ENCODE measurements at places on chromosomes 5 and 9.

DNA sequence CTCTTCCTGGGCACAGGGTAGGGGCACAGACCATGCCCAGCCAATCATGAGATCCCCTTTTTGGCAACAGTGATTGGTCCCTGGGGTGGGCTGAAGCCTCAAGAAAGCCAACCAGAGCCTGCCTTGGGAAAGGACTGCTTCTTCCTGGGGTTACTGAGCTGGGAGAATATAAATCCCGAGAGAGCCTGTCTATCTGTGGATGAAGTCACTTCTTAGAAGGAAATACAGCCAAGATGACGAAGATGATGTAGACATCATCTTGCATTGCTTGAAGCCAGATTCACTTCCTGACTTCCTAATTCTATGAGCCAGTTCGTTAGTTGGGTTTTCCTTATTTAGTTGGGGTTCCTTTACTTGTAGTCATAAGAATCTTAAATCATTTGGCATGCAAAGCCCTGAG, 50.1 kb upstream of the PWWP2A start:
- no peak for DNase-seq

GRCh38 chr9:134781591-134782302, 98.9 kb upstream of the FCN2 start:
- DNase-seq, result peak; percentile 5

GRCh38 chr9:68933434-68934328, 80.2 kb downstream of the PRKACG start:
- no peak for DNase-seq

GRCh38 chr5:141547488-141547887, 58.6 kb downstream of the PCDHGC5 start:
- DNase-seq, result no peak

DNA sequence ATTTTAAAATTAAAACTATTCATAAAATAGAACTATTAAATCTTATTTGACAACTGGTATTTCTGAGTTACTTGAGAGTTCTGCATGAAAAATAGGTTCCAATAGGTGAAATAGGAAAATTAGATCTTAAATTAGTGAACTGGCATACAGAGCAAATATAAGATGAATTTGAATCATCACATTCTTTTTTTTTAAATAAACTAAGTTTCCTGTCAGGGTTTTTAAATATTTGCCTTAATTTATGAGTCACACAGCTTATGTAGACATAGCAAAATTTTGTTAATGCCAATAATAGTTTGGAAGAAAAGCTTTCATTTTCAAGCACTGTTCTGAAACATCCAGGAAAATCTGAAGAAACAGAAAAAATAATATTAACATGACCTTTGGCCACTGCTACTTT, 311.7 kb upstream of the HAPLN1 start:
- DNase-seq, result no peak

GRCh38 chr9:74824654-74825053, 63.1 kb downstream of the TRPM6 start:
- no peak for DNase-seq

DNA sequence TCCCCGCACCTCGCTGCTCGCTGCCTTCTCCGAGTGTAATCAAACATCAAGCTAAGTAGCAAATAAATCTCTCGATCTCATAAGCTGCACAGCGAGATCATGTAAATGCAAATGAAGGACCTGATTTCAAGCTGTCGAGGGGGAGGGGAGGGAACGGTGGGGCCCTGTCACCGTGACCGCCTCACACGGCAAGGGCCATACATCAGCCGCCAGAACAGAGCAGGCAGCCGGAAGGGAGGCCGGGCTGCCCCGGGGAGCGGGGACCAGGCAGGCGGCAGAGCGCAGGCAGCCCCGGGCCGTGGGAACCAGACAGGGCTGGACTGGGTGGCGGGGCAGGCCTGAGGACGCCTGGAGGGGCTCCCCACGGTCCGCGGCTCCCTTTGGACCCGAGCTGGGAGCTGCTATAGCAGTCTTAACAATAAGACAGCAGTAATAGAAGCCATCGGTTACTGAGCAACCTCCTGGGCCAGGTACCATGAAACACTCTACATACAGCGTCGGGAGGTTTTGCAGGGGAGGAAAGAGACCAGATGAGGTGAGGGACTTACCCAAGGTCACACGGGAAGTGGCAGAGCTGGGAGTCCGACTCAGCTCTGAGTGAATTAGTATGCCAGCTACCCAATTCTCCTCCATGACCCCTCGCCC, 76.8 kb downstream of the CFAP77 start:
- no peak for DNase-seq

DNA sequence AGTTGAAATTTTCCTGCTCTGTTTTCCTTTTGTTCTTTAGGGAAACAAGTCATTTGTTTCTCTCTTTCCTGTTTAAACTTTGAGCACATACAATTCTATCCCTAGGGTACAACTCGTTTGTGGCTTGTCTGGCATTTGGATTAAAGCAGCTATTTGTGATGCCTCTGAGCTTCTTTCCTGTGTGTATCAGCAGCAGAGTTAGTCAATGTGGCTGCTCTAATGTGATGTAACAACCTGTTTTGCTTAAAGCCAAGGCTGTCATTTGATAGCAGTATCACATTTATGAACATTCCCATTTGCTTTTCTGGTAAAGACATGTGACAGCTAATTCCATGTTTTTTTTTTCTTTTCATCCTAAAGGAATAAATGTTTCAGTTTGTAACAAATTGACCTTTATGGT, 314.3 kb upstream of the CHD1 start:
- no peak for DNase-seq

- DNase-seq, result peak; percentile 35
These were observed 17.7 kb downstream of the RFESD start for GRCh38 chr5:95664204-95664786.

DNA sequence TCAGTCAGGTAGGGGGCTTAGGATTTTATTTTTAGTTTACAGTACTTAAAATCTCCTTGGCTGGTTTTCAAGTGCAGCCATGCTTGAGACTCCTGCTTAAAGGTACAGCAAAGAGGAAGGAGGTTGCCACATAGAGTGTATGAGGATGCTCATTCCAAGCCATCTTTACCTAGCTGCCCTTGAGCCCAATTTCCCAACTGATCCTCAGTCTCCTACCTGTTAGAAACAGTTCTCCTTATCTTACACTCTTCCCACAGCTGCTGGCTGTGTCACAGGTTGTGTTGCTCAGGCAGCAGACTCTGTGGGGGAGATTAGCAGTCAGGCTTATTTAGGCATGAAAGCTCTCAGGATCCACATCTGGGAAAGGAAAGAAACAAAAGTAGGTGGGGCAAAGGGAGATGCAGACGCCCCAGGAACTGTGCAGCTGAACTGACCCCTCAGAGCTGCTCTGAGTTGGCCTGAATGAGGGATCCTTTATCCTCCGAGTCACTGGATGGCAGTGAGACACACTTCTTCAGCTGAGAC, 95.1 kb downstream of the NMUR2 start:
- no peak for DNase-seq

DNA sequence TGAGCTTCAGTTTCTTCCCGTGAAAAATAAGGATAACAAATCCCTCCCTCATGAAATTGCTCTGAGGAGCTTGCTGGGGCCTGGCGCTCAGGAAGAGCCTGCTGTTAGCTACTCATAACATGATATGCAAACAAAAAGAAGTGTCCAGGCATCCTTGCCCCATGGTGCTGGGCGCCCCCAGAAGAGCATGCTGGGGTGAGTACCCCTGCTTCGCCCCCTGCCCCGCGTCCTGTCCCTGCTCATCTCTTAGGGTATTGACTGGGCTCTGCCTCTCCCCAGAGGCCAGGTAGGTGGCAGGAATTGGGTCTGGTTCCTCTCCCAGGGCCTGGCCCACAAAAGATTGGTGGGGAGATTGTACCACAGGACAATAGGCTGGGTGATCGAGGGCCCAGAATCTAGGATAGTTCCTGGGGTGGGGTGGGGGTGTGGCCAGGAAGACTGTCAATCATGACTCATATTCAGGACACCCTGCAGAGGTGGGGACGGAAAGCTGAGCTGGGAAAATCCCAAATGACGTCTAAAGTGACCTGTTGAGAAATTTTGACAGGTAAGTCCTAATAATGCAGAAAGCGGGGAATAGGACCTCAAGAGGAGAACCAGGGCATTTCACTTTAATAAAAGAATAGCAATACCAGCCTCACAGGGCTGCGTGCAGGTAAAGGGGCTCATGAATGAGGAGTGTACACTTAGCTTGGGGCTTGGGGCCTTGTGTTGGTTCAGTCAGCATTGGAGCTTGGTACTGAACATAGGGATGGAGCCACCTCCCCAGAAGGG, 8.9 kb downstream of the PITX1 start:
- no peak for DNase-seq

GRCh38 chr9:124721109-124721906, 49.8 kb downstream of the NR6A1 start:
- no peak for DNase-seq

GRCh38 chr9:137046088-137046787, at the start of gene NPDC1:
NPDC1 (minus strand) TSS chr9:137046177; CDS start chr9:137045989, 188 bp downstream.
- DNase-seq, result peak; percentile 55

DNA sequence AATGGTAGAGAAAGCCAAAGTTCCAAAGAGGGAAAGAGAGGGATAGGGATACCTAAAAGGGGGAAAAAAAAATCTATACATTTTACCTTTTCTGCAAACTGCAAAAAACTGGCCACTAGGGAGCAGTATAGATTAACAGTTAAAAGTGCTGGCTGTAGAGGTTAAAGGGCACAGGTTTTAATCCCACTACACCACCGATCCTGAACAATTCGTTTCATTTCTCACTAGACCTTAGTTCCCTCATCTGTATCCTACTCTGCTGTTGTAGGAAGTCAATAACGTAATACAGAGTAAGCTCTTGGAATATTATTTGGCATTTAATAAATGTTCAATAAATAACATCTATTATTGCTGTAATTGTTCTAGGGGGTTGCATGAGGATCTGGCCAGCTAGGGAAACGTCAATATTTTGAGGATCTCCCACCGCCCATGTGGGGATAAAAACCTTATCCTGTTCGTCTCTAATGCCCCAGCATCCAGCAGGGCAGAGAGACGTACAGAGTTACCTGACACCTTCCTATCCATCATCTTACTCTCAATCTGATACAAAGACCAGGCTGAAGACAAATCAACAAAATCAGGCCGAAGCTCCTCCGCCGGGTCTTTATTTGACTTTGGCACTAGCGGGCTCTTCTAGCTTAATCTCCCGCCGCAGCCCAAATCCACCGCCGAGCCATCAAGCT, 757 bp downstream of the CDC26 start:
- DNase-seq, result peak; percentile 69

GRCh38 chr9:87336407-87336806, 161.3 kb upstream of the DAPK1 start:
- peak; percentile 20 for DNase-seq

GRCh38 chr9:113566712-113567071, 103.2 kb downstream of the RGS3 start:
- no peak for DNase-seq

- no peak for DNase-seq
These were observed 525.2 kb downstream of the AGTPBP1 start for GRCh38 chr9:85216601-85217000.

- peak; percentile 85 for DNase-seq
These were observed at the start of gene GAS1 for GRCh38 chr9:86947146-86948073. GAS1 (minus strand) TSS chr9:86947506; CDS start chr9:86946779, 727 bp downstream.

- DNase-seq, result no peak
These were observed 114.6 kb upstream of the SPOCK1 start for GRCh38 chr5:137613554-137614265.

DNA sequence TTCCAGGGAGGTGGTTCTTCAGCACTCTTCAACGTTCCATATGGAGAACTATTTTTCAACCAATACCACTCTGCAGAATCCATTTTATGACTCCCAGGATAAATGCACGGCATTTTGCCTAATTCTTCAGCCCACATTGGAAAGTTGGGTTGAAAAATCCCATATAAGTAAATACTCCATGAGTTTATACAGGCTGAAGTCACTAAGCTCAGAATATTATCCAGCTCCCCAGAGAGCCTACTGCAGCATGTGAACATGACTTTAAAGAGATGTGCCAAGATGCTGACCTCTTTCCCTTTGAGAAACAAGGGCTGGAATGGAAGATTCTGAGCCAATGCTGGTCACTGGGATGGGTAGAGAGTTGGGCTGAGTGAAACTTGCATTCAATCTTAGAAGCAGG, 111.9 kb upstream of the SLIT3 start:
- no peak for DNase-seq

DNA sequence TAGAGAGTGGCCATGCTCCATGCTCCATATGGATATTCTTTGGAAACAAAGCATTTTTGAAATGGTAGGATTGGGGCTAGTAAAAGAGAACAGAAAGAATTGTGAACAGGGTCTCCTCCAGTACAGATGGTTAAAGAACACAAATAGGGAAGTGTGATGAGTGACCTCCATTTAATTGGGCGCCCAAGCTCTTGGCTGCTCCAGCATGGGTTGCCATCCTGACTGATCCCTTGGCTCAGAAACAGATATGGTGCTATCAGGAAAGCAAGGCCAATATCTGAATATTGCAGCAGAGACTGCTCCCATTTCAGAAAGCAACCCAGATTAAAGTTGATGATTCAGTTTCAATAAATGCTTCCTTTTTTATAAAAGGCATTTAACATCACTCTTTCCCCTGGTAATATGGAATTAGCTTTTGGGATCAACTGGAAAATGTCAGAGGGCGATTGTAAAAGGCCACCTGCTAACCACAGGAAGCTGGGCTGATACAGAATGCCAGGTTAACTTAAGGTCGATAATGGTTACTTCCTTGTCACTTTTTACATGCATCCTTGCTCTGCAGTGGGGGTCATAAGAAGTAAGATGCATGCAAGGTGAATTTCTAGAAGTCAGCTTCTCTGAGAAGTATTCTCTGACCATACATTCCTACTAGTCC, 52.9 kb downstream of the TMC1 start:
- DNase-seq, result no peak

- DNase-seq, result no peak
These were observed 82.2 kb downstream of the NSUN2 start for GRCh38 chr5:6550628-6551027.

GRCh38 chr5:154111214-154111613, 72.4 kb downstream of the MFAP3 start:
- DNase-seq, result no peak

- no peak for DNase-seq
These were observed 679.8 kb downstream of the CETN3 start for GRCh38 chr5:89729623-89730301.

DNA sequence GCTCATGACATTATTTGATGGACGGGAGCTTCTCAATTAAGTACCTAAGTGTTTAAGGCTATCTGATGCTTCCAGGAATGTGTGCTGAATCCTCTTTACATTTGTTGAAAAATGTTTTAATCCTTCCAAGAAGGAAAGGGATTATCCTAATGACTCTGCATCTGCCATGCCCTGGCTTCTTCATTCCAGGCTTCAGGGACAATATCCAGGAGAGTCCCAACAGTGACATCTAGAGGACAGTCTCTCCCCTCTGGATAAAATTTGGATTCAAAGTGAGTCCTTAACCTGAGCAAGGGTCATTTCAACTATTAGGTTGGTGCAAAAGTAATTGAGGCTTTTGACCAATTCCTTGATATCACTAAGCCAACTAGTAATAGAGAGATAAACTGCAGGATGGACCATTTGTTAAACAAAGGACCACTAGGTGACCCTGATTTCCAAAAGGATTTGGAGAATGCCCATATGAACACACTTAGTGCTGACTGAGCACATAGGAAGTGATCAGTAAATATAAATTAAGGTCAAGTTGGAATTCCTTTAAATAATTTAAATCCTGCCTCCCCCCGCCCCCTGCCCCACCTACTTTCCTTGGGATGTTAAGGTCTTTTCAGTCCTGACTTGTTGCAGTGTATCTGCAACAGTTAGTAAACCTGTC, 19.1 kb downstream of the TNFSF8 start:
- no peak for DNase-seq
